M059J (cell line): ENCODE measurements at places on chromosomes 13 and 19. TPM values are rescaled to one million over a fixed set of nuclear protein-coding genes. Genes with fewer than 3 reads are reported as not detected.

The FAM124A gene
- total RNA-seq: 0.22 and 0.64 TPM in 2 replicates

The SLC5A5 gene
- not detected in 2 replicates for total RNA-seq

The ZNF528 gene
- 20.1 and 28.4 TPM in 2 replicates for total RNA-seq

The CCDC124 gene
- 31.3 and 36.8 TPM in 2 replicates for total RNA-seq

The MAST1 gene
- total RNA-seq: 0.10 and 0.12 TPM in 2 replicates

The SCGB2B2 gene
- 0.07 TPM in 1 of 2 replicates, not detected in the other for total RNA-seq

The PGLYRP2 gene
- 0.17 TPM in 1 of 2 replicates, not detected in the other for total RNA-seq

The OSCAR gene
- not detected in 2 replicates for total RNA-seq

The GGACT gene
- total RNA-seq: 1.6 TPM in 1 of 2 replicates, not detected in the other
